Stimulated activated CD4-positive, alpha-beta T cell treated with anti-CD3 and anti-CD28 coated beads, Interleukin-2, amount 100 ng/mL, for 24 hours (primary cell): ENCODE measurements at places on chromosomes 3 and 15.

DNA sequence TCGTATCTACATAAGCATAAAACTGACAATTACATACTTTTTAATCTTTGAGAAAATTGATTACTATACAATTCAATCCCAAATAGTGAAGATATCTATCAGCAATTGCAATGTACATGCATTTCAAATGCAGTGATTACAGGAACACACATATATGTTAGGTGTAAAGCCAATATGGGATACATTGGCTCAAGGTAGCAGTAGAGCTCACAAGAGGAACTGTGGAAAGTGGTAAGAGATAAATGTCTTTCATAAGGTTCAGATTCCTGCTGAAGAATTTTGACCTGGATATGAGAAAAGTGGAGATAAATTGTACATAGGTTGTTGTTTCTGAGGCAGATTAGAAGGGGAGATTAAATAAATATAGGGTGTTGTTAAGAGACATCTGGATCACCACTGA, 1280.5 kb downstream of the OTOL1 start:
- no peak for DNase-seq

DNA sequence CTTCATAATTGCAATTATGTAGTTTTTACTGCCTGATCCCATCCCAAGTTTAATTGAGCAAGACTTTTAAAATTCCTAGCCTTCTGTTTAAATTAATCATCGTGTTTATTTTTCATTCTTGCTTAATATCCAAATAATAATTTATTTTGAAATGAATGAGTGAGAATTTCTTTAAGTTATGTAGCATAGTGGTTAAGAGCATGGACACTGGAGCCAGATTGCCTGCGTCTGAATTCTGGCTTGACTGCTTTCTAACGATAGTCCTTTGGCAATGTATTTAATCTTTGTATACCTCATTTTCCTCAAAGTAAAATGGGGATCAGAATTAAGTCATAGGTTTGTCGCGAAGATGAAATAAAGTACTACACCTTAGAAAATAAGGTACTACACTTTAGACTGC, 71.4 kb downstream of the LRRC49 start:
- DNase-seq, result no peak

DNA sequence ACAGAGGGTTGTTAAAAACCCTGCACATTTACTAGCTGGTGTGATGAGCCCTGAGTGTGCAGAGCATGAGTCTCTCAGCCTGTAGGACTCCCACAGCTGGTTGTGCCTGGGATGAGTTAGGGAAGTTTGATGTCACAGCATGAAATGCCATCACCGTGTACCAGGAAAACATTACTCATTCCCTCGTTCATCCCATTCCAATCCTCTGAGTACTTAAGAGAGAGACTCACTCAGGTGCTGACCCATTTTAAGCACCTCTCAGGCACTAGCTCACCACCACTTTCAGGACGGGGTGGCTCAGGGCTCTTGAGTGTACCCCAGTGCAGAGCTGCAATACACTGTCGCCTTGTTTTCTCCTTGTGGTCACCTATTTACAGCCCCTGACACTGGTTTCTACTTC, 18.7 kb downstream of the MGLL start:
- no peak for DNase-seq

DNA sequence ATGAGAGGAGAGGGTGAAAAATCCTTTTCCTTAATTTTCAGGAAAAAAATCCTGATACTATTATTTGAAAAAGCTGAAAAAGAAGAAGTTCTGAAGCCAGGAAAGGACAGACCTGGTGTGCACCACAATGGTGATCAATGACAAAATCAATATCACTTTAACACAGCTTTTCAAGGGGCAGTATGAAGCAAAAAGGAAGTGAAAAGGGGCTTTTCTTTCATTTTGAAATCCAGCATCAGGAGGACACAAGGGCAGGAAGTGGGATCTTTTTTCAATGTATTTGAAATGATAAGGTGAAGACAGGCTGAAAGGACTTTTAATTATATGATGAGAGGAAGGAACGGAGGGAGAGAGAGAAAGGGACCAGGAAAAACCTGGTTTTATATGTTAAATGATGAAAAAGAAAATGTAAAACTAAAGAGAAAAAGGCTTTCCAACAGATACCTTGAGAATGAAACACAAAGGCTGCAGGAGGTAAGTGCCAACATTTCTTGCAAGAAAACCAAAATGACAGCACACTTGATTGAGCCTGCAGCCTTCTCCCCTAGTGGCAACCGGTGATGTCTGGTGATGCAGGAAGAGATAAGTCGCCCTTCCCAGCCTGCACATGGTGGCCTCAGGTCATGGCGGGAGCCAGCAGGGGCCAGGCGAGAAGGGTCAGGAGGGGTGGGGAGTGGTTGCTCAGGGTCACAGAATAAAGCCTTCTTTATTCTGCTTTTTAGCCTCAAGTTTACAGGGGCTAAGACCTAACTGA, 236.7 kb upstream of the WNT5A start:
- no peak for DNase-seq

DNA sequence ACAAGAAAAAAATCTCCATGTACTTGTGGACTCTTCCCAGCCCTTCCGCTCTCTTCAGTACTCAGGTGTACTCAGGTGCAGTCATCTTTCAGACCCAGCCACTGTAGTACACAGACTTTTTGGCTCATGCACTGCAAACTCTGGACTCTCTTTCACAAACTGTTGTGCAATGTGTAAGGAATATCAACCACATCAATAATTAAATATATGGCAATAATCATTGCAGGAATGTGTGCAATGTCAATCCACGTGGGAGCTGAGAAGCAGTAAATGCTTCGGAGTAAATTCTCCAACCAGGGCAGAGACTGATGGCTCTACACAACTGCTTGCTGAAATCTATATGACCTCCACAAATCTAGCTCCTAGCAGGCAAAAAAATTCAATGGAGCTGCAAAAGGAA, 287.3 kb upstream of the COL8A1 start:
- DNase-seq, result no peak

DNA sequence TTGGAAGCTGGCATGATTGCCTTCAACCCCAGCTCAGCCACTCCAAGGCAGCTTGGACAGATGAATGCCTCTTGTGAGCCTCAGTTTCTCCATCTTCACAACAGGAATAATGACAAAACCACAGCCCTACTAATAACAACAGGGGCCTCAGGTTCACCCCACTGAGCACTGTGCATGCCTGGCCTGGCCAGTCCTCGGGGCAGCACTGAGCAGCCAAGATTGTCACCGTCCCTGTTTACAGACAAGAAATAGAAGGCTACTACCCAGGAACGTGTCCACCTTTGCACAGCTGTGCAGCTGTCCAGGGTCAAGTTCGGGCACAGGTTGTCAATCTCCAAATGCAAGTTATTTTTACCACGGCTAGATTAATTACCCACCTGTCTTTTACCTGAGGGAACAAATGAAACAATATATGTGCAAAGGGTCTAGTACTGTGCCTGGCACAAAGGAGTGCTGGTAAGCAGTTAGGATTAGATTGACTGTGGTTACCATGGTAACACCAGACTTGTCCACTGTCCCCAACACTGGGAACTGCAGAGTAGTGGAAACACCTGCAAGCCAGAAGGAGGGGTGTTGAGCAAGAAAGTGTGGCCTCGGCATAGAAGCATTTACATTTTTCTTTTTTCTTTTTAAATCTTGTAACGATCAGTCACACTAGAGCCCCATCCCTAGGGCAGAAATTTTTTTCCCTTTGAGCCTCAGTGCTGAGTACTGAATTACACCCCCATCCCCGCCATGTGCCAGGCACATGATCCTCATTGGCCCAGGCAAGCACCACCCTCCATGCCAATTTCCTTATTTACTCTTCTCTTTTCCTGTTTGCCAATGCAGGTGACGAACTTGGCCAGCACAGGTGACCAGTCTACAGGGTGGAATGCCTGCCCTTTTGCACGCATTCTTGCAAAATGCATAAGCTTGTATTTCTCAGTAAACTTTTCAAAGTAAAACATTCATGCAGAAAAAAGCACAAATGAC, 66.3 kb upstream of the SLC6A6 start:
- no peak for DNase-seq

GRCh38 chr15:101258238-101259144, 6.6 kb upstream of the CHSY1 start:
- DNase-seq, result peak; percentile 63
